ENCODE measurements at places on chromosomes 7 and 10.
A peak's percentile ranks its signal among the peaks of the same experiment; 100 is the strongest.

- no peak for DNase-seq
Measured at GRCh38 chr10:85447690-85448089, 918.9 kb downstream of the GRID1 start.

DNA sequence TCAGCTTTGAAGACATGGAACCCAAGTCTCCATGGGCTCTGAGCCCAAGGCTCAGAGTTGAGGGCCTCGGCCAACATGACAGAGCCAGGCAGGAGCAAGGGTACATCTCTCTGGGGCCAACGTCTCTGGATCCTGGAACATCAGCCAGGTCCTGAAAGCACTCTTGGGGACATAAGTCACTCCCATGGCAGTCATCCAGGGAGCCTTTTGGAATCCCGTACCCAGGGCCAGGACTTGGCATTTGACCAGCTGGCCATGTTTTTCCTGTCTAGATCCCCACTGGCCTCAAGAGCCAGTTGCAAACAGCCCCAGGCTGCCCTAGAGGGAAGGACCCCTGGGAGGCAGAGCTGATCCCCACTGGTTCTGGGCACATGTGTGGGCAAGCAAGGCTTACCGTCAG lies 4.3 kb upstream of the CXCL12 start:
- DNase-seq = peak; percentile 87

DNA sequence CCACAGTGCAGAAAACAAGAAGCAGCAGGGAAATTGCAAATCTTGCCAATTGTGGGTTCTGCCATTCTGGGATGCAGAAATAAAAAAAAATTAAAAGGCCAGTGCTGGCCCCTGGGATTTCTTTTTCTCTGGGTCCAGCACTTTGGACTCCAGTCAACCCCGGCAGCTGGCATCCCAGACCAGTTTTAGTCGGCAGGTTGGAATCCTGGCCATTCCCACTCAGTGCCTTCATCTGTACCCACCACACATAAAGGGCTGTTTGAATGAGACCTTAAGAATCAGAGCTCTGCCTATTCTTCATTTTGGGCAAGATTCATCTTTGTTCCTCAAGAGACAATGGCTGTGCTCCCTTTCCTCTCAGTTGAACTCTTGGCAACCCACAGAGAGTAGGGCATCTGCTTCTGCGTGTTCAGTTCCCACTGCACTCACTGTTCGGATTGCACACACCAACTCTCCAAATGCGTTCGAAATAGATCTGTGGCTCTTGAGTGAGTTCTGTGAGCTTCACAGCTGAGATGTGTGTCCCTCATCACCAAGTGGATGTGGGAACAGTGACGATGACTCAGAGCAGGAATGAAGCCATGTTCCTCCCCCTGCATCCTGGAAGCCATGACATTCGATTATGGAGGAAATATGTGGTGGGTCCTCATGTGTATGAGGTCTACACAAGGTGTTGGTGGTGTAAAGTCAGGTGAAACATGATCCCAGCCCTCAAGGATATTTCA lies 63.0 kb upstream of the EGFR start:
- no peak for DNase-seq

DNA sequence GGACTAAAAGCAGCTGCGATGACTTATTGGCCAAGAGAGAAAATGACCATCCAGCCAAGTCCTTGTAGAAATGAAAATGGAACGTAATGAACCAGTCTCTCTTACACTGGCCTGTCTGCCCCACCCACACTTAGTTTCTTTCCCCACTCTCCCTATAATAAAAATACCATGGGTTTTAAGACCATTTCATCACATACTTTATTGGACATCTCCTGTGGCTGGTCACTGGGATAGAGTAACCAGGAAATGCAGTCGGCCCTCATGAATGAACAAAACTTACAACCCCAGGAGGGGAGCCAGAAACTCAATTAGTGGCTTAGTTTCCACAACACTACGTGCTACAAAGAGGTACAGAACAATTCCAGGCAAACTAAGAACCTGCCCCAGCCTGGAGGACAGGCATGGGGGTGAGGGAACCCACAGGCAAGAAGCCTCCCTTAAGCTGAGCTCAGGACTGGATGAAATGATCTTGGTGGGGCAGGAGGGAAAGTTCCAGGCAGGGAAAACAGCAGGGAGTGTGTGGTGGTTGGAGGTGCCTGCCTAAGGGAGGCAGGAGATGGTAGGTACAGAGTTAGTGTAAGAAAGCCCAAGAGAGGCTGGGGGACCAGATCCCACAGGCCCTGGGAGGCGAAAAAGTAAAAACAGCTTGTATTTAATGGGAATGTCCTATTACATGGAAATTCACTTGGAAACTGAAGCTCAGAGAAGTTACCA lies 29.6 kb downstream of the MKI67 start:
- DNase-seq = no peak

GRCh38 chr10:29820890-29821461 lies 186.2 kb upstream of the SVIL start:
- DNase-seq = no peak

- DNase-seq = no peak
Measured at GRCh38 chr7:92882760-92883159, 46.4 kb upstream of the CDK6 start.

DNA sequence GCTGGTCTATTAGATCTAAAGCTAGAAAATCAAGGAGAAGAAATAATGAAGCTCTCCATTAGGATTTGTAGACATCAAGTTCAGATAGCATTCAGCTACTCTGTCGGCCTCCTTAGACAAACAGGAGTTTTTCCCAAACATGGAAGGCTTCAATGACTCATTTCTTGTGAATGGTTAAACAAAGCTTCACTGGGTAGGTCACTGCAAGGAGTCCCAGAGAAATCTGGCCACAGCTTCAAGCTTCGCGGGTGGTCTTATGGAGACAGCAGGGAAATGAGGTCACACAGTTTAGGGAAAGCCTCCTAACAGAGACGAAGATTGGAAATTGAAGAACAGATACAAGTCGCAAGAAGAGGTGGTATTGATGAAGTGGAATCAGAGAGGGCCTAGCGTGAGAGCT lies 22.6 kb upstream of the LRRC72 start:
- DNase-seq = no peak

GRCh38 chr10:122435212-122435827 lies 19.1 kb upstream of the ARMS2 start:
- DNase-seq = no peak

DNA sequence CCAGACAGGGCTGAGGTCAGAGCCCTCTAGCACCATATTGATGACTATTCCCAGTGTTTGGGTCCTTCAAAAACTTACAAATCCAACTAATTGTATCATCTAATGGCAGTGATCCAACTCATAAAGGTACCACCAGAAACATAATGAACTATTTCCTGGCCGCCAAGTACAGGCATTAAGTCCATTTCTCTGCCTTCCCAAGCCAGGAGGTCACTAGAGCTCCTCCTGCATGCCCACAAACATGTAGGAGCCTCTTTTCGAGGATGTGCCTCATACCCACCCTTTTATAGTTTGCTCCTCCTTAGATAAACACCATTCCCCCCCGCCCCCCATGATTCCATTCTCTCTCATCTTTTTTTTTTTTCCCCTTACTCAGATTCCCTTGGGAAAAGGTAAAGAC lies 91.3 kb downstream of the CHN2 start:
- DNase-seq = no peak

GRCh38 chr10:25725917-25726716 lies 207.9 kb upstream of the MYO3A start:
- DNase-seq = no peak

DNA sequence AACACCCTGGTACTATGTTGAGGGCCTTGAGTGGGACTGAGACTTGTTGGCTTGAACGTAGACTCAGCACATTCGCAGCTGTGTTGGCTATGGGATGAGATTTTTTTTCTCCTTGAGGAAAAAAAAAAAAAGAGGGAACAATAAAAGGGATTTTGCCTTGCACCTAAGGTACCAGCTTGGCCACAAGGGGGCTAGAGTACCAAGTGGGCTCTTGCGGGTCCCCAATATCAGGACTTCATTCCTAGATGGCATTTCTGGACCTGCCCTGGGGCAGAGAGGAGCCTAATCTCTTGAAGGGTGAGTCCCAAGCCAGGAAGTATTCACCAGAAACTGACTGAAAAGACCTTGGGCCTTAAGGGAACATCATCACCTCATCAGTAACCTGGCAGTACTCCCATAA lies 1083.6 kb upstream of the PHF14 start:
- DNase-seq = no peak

DNA sequence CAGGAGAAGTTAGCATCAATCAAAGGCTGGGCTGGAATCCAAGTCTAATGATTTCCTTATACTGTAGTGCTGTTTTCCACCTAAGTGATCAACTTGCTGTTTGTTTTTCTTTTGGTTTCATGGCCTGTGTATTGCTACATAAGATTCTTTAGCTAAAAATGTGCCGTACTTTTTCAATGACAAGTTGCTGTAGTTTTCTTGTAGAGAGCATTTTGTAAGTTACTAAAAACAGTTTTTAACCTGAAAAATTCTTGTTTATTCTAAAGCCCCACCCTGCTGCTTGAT lies 1.3 kb downstream of the HELLS start:
- DNase-seq = no peak

DNA sequence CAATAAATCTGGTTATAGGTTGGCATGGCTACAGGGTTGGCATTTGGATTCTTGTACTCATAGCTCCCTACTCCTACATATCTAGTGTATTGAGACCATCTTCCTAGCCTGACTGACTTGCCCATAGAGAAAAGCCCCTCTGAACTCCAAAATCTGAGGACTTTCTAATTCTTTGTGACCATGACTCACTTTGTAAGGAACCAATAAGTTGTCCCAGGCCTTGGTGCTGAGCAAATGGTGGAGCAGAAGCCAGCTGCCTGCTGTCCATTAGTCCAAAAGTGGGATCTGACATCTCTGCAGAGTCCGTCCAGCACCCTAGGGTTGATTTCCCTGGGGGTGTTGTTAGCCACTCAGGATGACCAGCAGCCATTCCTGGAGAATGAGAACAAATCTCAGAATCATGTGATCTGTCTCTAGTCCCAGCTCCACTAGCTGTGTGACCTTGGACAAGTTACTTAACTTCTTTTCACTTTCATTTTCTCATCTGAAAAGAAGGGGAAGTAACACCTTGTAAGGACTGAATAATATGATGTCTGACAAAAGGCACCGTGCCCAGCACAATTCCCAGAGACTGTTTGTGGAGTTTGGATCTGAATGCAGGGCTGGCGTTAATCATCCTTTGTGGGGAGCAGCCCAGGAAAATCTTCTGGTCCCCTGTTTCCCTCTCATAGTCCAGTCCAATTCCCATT lies 44.1 kb downstream of the MTURN start:
- DNase-seq = no peak

GRCh38 chr7:29248713-29249382 lies 54.3 kb downstream of the CHN2 start:
- DNase-seq = no peak

DNA sequence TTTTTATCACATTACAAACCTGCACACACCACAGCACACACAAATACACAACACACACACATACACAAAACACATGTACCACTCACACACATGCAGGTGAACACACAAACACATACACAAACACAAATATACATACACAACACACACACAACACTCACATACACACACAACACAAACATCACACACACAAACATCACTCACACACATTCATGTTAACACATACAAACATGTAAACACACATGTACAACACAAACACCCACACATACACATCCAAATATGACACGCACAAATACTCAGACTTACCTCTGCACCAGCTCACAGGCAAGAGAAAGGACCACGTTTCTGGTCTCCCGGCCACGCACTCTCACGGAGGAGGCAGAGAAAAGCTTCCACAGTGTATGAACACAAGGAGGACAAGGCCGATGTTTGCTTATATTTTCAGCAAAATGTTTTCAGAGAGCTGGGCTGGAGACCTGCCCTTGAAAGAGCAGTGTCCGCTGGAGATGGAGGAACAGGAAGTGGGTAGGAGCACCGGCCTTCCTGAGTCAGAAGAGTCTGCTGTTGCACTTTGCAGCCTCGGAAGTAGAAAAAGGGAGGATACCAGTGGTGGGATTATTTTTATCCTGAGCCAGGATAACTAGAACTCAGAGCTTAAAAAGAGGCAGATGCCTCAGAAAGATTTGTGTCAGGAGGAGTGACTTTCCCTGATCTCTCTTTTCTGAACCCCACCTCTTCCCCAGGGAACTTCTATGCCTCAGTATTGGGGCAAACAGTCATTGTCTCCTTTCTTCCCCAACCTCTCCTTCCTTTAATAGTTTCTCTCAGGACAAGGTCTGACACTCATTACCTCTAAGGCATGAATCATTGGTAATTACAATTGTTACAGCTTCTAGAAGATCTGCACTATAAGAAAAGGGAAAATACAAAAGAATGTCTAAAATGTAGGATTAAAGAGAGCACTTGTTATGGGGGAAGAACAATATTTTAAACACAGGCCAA lies at the start of gene GIMAP6:
TSS of gene GIMAP6 (minus strand) at position 520 of the 999 bp plus-strand sequence. CDS start 2,243 bp downstream, outside the sequence.
- DNase-seq = no peak

GRCh38 chr7:100951888-100952560 lies 2.7 kb downstream of the MUC3A start:
- DNase-seq = no peak

DNA sequence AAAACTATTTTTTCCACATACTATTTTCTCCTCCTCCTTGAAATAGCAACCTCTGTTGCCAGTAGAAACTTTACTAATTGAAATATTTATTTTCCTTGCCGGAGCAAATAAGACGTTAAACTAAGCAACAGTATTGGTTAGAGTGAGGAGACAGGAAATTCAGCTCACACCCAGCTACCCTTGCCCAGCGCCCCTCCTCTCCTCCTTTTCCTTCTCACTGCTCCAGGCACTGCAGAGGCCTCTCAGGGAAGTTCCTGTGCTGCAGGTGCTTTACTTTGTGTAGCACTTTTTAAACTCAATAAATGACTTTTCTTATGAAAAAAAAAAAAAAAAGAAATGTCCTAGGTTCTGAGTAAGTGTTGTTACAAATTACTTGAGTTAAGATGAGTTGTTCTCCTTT lies 134.0 kb downstream of the SEMA3E start:
- DNase-seq = no peak

- DNase-seq = no peak
Measured at GRCh38 chr7:108413782-108414492, 42.3 kb downstream of the NRCAM start.

- no peak for DNase-seq
Measured at GRCh38 chr7:138565071-138565450, 105.0 kb downstream of the TRIM24 start.

DNA sequence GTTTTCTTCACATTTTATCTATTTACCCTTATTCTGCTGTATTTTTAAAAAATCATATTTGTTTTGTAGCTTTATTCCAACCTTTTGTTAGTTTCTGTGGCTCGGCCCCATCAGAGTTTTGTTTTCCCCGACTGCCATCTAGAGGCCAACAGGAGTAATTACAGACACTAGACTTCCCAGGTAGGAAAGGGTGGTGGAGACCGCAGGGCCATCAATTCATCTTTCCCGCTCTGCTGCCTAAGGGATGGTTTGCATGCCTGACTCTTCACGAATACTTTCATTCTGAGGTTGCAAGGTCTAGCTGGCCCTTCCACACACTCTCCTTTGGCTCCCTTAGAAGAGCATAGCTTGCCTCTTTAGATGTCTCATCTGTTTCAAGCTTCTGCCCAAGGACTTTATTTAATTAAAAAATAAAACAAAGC lies 38.3 kb downstream of the LYZL2 start:
- no peak for DNase-seq

Data from vagina (tissue), 2 donors.